ENCODE measurements at places on chromosomes 2 and 18.

DNA sequence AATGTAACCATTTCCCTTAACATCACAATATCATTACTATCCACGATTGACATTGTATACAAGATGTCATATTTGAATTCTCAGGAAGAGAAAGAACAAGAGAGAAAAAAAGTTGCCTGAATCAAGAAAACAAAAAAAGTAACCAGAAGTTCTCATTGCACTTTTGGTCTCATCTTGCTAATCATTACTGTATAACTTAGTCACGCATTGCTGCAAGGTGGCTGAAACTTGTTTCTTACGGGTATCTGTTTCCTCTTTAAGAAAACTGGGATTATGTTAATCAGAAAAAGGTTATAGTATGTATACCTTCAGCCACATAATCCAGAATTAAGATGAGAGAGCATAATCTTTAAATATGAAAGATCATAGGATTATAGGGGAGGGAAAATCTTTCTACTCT, 639.7 kb upstream of the SYT4 start:
- no peaks in the 10 kb centered on the region for H3K4me1 ChIP-seq
- H3K4me3 ChIP-seq, result no peak overlapping the region
- no peak for DNase-seq
- H3K27me3 ChIP-seq, result no peaks in the 10 kb centered on the region

DNA sequence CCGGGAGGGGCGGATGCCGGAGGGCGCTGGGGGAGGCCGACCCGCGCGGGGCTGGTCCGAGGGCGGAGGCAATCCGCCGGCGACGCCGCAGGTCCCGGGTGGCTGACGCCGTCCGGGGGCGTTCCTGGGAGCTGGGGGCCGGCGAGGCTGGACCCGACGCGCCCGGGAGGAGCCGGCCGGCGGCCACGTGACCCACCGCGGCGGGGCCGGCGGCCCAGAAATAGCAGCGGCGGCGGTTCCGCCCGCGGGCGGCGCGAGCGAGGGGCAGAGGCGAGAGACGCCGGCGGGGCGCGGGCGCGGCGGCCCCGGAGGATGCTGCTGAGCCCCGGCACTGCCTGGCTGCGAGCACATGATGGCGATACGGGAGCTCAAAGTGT, at the start of gene RAB31:
TSS of gene RAB31 (plus strand) at position 245 of the 377 bp plus-strand sequence. CDS start at position 350, 105 bp downstream.
- H3K4me3 ChIP-seq, result peak within 1 kb of the TSS; percentile 19
- peaks cover 14% of the 10 kb centered on the region for H3K4me1 ChIP-seq
- peak within 1 kb of the TSS; percentile 12 for H3K27ac ChIP-seq
- no peak for DNase-seq

- DNase-seq, result no peak
- H3K4me3 ChIP-seq, result no peak overlapping the region
- no peaks in the 10 kb centered on the region for H3K36me3 ChIP-seq
- H3K27ac ChIP-seq, result no peak overlapping the region
- H3K4me1 ChIP-seq, result no peaks in the 10 kb centered on the region
- H3K27me3 ChIP-seq, result no peaks in the 10 kb centered on the region
Observed at GRCh38 chr2:16654833-16655444, 10.7 kb downstream of the CYRIA start.

DNA sequence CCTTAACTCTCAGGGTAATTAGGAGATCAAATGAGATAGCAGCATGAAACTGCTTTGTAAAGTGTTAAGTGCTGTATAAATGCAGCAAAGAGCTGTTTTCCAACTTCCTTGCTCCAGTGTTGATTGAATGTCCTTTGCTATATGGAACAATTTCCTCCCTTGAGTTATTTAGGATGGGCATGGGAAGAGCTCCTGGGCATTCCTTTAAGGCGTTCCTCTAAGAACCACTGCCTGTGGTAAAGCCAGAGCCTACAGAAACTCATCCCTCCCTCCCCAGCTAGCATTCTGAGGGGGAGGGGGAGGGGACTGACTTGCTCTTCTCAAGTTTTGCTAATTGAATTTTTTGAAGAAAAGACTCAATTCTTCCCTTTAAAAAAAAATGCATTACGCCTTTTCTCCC, 1.4 kb downstream of the AKAIN1 start:
- H3K36me3 ChIP-seq, result no peaks in the 10 kb centered on the region
- peaks cover 8% of the 10 kb centered on the region for H3K4me1 ChIP-seq
- peaks cover 22% of the 10 kb centered on the region for H3K27me3 ChIP-seq
- DNase-seq, result no peak
- no peak overlapping the region for H3K27ac ChIP-seq
- H3K4me3 ChIP-seq, result no peak overlapping the region

GRCh38 chr18:50687491-50687890, 127.6 kb downstream of the MAPK4 start:
- H3K4me3 ChIP-seq, result no peak overlapping the region
- H3K4me1 ChIP-seq, result no peaks in the 10 kb centered on the region
- H3K36me3 ChIP-seq, result no peaks in the 10 kb centered on the region
- DNase-seq, result no peak
- no peak overlapping the region for H3K27ac ChIP-seq
- no peaks in the 10 kb centered on the region for H3K27me3 ChIP-seq

- no peak overlapping the region for H3K27ac ChIP-seq
- DNase-seq, result no peak
- no peaks in the 10 kb centered on the region for H3K27me3 ChIP-seq
- no peak overlapping the region for H3K4me3 ChIP-seq
- no peaks in the 10 kb centered on the region for H3K4me1 ChIP-seq
Observed at GRCh38 chr18:56115071-56116015, 523.0 kb downstream of the TXNL1 start.

- no peaks in the 10 kb centered on the region for H3K4me1 ChIP-seq
- no peaks in the 10 kb centered on the region for H3K36me3 ChIP-seq
- no peaks in the 10 kb centered on the region for H3K27me3 ChIP-seq
- H3K4me3 ChIP-seq, result no peak overlapping the region
- H3K27ac ChIP-seq, result no peak overlapping the region
- no peak for DNase-seq
Observed at GRCh38 chr2:99708231-99708630, 218.4 kb upstream of the REV1 start.

- peaks cover 4% of the 10 kb centered on the region for H3K36me3 ChIP-seq
- no peaks in the 10 kb centered on the region for H3K27me3 ChIP-seq
- DNase-seq, result no peak
- H3K4me1 ChIP-seq, result peaks cover 28% of the 10 kb centered on the region
- H3K4me3 ChIP-seq, result no peak overlapping the region
- H3K27ac ChIP-seq, result no peak overlapping the region
Observed at GRCh38 chr2:85356186-85356585, 1.6 kb downstream of the ELMOD3 start.

DNA sequence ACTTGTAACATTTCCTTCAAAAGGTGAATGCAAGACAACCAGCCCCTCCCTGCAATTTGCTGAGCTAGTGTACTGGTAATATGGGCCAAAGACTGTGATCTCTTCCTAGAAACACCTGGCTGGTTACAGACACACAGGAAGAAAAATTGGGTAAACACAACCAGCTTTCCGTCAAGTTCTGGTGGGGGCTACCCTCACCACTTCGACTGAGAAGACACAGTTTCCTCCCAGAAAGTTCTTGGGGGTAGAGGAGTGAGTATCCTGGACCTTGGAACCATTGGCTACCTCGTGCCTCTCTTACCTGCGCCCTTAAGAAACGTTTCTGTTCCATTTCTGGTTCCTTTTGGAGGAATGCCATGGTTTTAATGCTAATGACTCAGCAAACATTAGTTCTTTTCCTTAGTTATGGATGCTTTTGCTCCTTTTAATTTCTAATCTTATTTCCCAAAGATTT, 120.9 kb upstream of the DLX2 start:
- no peaks in the 10 kb centered on the region for H3K27me3 ChIP-seq
- H3K4me1 ChIP-seq, result peaks cover 30% of the 10 kb centered on the region
- H3K27ac ChIP-seq, result no peak overlapping the region
- no peak overlapping the region for H3K4me3 ChIP-seq
- no peaks in the 10 kb centered on the region for H3K36me3 ChIP-seq

GRCh38 chr2:100423631-100424030, 6.2 kb upstream of the CHST10 start:
- no peak overlapping the region for H3K4me3 ChIP-seq
- H3K36me3 ChIP-seq, result no peaks in the 10 kb centered on the region
- no peak for DNase-seq

DNA sequence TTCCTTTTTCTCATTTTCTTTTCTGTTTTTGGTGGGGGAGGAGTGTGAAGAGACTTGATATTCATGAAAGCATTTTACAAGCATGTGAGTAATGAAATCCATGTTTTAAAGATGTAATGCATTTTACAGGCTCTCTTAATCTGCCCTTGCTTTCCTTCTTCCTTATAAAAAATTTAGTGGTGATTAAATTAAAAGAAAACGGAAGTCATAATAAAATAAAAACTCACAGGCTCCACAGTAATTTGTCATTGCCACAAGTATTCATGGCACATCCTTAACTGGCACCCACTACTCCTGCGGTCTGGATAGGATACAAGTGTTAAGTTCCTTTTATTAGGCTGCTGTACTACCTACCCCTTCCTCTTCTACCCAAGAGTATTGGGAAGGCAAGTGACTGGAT, 241.2 kb downstream of the SLC4A3 start:
- H3K27me3 ChIP-seq, result no peaks in the 10 kb centered on the region
- H3K4me3 ChIP-seq, result no peak overlapping the region
- H3K4me1 ChIP-seq, result no peaks in the 10 kb centered on the region
- H3K36me3 ChIP-seq, result no peaks in the 10 kb centered on the region
- no peak overlapping the region for H3K27ac ChIP-seq

All from CD8-positive, alpha-beta memory T cell (primary cell).